ELR (cell line): ENCODE measurements at places on chromosomes 16 and 17.

GRCh38 chr17:65270499-65271253 lies 133.5 kb downstream of the RGS9 start:
- no peak for DNase-seq

GRCh38 chr16:70746708-70747424 lies 54.1 kb downstream of the VAC14 start:
- DNase-seq: peak; percentile 93

DNA sequence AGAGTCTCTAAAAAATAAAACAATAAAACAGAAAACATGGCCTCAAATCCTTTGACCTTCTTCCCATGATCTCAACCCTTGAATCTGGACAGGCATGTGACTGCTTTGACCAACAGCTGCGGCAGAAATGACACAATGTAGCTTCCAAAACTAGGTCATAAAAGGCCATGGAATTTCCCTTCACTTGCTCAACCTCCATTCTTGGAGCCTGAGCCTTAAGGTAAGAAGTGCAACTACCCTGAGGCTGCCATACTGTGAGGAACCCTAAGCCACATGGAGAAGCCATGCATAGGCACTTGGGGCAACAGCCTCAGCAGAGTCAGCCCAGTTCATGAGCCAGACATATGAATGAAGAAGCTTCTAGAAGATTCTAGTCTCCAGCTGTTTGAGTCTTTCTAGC lies 75.7 kb upstream of the BRD7 start:
- peak; percentile 6 for DNase-seq

DNA sequence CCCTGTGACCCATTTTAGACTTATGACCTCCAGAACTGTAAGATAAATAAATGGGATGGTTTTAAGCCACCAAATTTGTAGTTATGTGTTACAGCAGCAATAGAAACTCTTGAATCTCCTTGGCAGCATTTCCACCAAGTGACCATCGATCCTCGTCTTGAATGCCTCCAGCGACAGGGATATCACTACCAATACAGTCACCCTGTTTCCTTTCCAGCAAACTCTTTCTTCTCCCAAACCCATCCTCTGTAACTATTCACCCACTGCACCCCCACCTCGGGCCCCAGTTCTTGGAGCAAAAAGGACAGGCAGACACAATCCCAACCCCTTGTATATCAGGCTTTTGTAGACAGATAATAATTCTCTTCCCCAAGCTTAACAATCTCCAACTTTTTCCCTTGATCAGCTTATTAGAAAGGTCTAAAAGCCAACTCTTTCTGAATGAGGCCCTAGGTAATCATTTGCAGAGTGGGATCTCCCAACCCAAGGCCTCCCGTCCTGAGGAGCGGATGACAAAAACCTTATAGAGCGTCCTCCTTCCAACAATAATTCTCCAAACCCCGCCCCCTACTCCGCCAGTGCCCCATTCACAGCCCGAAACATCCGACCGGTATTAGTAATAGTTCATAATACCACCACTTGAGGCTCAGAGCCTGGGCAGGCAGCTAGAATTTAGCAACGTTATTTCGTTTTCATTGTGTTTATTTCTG lies 14.7 kb upstream of the PLLP start:
- DNase-seq: peak; percentile 89

DNA sequence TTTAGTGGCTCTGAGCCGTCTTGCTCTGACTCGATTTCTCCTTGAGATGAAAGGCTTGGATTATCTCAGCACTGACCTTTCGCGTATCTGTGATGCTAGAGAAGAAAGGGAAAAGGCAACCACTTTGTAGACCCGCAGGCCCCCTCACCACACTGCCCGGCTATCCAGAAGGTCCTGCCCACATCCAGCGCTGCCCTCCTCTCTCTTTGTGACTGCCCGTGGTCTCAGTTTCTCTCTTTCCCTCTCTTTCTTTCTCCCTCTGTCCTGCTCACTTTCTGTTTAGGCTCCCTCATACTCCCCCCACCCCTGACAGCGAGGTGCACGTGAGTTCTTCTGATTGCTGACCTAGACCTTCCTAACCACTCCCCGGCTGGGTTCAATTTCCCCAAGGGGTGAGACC lies 12.8 kb upstream of the TBX21 start:
- no peak for DNase-seq

DNA sequence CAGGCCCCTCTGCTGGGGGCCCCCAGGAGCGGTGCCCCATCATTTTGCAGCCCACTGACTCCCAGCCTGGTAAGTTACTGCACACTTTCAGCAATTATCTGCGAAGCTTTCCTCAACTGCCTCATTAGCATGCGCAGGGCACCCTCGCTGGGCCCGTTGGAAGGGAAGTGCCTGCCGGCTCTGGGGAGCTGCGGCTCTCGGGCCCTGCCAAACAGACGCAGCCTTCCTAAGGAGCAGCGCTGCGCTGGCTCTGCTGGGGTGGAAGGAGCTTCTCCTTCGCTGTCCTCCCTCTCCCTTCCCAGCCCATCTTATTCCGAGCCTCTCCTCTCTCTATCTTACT lies 71.0 kb downstream of the RBBP6 start:
- peak; percentile 53 for DNase-seq
